Activated CD8-positive, alpha-beta T cell treated with anti-CD3 and anti-CD28 coated beads for 36 hours (primary cell): ENCODE measurements at places on chromosomes 5 and 9. TPM values are rescaled to one million over a fixed set of nuclear protein-coding genes. Genes with fewer than 3 reads are reported as not detected.

The MARCOL gene
- not detected for total RNA-seq

The KIF27 gene
- 3.4 TPM for total RNA-seq

The DOCK8 gene
- total RNA-seq: 163 TPM

The IFNB1 gene
- total RNA-seq: 1.1 TPM

The PCDHA7 gene
- not detected for total RNA-seq

The PAPPA gene
- total RNA-seq: not detected

DNA sequence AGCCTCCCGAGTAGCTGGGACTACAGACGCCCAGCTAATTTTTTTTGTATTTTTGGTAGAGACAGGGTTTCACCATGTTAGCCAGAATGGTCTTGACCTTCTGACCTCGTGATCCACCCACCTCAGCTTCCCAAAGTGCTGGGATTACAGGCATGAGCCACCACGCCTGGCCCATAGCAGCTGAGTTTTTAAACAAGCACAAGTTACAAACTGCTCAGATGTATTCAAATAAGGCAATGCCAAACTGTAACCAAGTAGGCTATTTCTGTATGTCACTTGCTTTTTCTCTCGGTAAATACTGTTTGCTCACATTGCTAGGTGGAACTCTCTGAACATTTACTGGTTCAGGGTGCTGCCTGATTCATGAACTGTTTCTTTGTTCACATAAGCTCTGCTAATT is 799.3 kb upstream of the NUDT12 start:
- H3K27me3 ChIP-seq: no peaks in the 10 kb centered on the region
- no peaks in the 10 kb centered on the region for H3K36me3 ChIP-seq
- no peak for DNase-seq
- H3K4me3 ChIP-seq: no peak overlapping the region
- no peak overlapping the region for H3K27ac ChIP-seq

DNA sequence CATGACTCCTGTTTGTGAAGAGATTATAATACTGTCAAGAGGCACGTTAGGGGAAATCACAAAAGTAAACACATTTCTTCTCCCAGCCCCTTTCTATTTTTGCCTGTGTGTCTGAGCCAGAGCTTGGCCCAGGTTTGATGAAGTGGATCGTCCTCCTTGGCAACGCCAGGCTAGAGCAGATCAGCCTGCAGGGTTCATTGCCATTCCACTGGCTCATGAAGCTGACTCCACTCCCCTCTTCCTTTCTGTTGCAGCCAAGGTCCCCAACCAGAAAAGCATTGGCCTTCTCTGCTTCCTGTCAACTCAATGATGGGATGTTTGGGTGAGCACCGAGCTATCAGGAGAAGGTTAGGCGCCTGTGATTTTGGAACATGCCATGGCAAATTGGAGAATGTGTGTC is 3.3 kb downstream of the ADRB2 start:
- peak overlapping the region; percentile 24 for H3K4me3 ChIP-seq
- H3K4me1 ChIP-seq: peaks cover 44% of the 10 kb centered on the region
- no peak overlapping the region for H3K27ac ChIP-seq
- no peaks in the 10 kb centered on the region for H3K36me3 ChIP-seq

GRCh38 chr9:33135470-33135958 is 31.6 kb downstream of the B4GALT1 start:
- H3K4me3 ChIP-seq: no peak overlapping the region
- H3K27ac ChIP-seq: peak overlapping the region; percentile 62
- DNase-seq: no peak

- no peaks in the 10 kb centered on the region for H3K4me1 ChIP-seq
- H3K4me3 ChIP-seq: no peak overlapping the region
- H3K27me3 ChIP-seq: no peaks in the 10 kb centered on the region
Observed at GRCh38 chr9:123697686-123698085, 232.2 kb downstream of the DENND1A start.

DNA sequence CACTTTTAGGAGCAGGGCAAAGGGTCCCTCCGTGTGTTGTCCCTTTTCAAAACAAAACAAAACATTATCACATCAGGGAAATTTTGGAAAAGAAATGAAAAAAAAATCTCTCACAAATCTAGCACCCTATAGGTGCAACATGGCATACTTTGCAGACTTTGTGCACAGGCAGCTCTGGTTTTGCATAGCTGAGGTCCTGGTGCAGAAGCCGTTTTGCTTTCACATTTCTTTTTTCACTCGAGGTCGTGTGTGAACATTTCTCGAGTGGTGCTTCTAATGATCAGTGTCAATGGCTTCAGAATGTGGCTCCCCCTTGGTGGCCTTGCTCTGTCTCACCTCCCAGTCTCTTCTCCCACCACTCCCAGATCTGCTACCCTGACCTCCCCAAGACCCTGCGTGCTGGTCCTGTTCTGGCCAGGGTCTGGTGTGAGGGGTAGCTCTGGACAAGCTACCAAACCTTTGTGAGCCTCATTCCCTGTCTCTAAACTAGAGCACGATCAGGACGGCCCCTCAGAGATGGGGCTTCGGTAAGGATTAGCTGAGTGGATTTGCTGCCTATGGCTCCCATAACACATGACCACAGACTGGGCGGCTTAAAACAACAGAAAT is 258.0 kb downstream of the NSG2 start:
- H3K36me3 ChIP-seq: no peaks in the 10 kb centered on the region
- peaks cover 10% of the 10 kb centered on the region for H3K27me3 ChIP-seq
- H3K27ac ChIP-seq: no peak overlapping the region
- no peaks in the 10 kb centered on the region for H3K4me1 ChIP-seq

- DNase-seq: no peak
- no peaks in the 10 kb centered on the region for H3K4me1 ChIP-seq
- no peaks in the 10 kb centered on the region for H3K27me3 ChIP-seq
- no peaks in the 10 kb centered on the region for H3K36me3 ChIP-seq
- no peak overlapping the region for H3K27ac ChIP-seq
Observed at GRCh38 chr9:24817756-24818155, 272.1 kb upstream of the IZUMO3 start.

- no peak overlapping the region for H3K27ac ChIP-seq
- H3K27me3 ChIP-seq: no peaks in the 10 kb centered on the region
- no peak overlapping the region for H3K4me3 ChIP-seq
- H3K4me1 ChIP-seq: no peaks in the 10 kb centered on the region
Observed at GRCh38 chr9:32463500-32464293, 62.3 kb downstream of the RIGI start.

- no peaks in the 10 kb centered on the region for H3K36me3 ChIP-seq
- no peak overlapping the region for H3K4me3 ChIP-seq
- DNase-seq: no peak
- H3K27ac ChIP-seq: no peak overlapping the region
Observed at GRCh38 chr5:111548992-111549649, 36.8 kb upstream of the STARD4 start.

- no peak overlapping the region for H3K4me3 ChIP-seq
- H3K36me3 ChIP-seq: no peaks in the 10 kb centered on the region
- DNase-seq: no peak
- H3K27me3 ChIP-seq: peaks cover 22% of the 10 kb centered on the region
- no peak overlapping the region for H3K27ac ChIP-seq
Observed at GRCh38 chr5:124663101-124663506, 83.3 kb downstream of the ZNF608 start.

DNA sequence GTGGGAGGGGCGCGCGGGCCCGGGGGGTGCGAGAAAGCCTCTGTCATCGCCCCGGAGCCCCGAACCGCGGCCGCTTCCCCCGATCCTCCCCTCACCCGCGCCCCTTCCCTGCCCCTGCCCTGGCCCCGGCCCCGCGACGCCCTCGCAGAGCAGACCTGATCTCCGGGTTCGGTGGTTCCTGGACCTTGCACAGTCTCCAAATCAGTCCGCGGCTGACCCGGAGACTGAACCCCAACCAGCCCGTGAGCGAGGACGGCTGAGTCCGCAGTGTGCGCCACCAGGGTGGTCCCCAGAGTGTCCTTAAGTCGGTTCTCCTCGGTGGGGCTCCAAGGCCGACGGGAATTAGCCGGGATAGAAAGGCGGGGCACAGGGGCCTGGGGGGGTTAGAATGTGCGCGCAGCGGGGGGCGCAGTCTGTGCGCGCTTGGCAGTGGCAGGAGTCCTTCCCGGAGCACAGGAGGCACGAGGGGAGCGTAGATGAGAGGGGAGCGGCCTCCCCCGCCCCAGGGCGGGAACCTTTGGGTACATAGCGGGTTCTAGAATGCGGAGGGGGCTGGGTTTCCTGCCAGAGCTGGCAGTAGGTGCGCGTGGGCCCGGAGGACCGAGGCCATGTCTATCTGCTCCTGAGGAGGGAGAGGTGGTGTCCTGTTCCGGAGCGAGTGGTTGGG is 779 bp downstream of the PKN3 start:
- H3K27ac ChIP-seq: peak overlapping the region; percentile 49
- no peaks in the 10 kb centered on the region for H3K27me3 ChIP-seq
- H3K4me1 ChIP-seq: peaks cover 13% of the 10 kb centered on the region
